ENCODE measurements at places on chromosomes 5 and 9. TPM values are rescaled to one million over a fixed set of nuclear protein-coding genes. Genes with fewer than 3 reads are reported as not detected.

SHC3 gene
- total RNA-seq: not detected

PCDHA9 gene
- not detected for total RNA-seq

IL7R gene
- 891 TPM for total RNA-seq

DNA sequence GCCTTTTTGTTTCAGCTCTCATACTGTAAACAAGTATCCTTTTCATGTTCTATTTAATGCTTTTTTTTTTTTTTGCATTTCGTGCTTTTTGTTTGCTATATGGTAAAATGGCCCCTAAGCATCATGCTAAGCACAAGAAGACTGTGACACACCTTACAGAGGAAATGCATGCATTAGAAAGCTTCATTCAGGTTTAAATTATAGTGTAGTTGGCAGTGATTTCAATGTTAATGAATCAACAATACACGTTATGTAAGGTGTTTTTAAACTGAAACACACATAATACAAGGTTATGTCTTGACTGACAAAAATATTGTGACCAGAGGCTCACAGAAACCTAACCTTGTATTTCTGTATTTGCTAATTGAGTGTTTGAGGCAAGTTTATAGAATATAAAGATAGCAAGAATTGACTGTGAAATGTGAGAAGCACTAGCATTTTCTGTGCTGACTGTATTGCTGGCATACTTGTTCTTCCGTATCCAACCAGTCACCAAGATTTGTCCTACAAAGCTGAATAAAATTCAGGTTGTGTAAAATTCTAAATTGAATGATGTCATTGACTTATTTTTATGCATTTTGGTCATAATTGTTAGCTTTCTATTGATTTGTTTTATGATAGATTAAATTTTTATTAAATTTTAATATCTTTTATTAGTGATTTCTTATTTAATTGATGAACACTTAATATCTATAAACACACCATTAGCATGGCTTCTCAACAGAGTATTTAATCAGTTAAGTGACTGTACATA, 4.1 kb downstream of the CFAP95 start:
- no peak overlapping the region for H3K27ac ChIP-seq
- peaks cover 20% of the 10 kb centered on the region for H3K36me3 ChIP-seq
- peaks cover 2% of the 10 kb centered on the region for H3K27me3 ChIP-seq

GRCh38 chr5:75617736-75618352, 6.6 kb downstream of the ANKDD1B start:
- H3K4me3 ChIP-seq: no peak overlapping the region
- H3K4me1 ChIP-seq: no peaks in the 10 kb centered on the region
- H3K27ac ChIP-seq: no peak overlapping the region
- no peaks in the 10 kb centered on the region for H3K36me3 ChIP-seq

DNA sequence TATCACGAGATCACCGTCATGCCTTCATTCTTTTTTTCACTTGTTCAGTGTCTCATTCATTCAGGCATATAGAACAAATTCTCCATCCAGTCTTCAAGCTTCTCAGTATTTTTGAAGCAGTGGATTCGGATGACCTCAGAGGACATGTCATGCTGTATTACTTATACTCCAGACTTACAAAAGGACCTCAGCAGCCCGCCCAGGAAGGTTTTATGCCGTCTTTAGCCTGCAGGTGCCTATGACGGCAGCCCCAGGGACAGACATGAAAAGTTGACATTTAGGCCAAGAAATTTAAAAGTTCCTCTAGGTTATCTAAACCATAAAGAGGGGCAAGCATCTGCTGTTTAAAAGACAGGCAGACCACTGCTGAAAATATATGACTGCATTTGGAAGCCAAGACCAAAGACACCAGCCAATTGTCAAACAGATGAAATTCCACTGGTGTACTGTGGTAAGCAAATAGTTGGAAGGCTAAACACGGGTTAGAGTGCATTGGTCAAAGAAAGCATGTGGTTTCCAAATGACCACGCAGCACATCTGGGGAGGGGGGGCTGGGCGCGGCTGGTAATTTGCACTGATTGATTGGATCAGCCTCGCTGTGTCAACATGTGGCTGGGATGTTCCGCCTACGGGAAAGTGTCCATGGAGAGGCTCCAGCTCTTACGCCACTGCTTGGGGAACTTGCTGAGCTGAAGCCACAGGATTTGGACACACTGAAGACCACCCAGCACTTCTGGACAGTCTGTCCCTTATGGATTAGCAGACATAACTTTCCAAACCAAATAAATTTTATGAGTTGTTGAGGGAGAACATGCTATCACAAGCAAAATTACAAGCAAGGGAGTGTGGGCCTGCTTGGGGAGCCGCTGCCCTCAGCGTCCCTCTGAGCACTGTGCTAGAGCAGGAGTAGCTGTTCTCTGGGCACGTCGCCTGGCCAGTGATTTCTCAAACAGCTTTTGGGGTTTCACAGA, 173.6 kb downstream of the FANCC start:
- no peaks in the 10 kb centered on the region for H3K27me3 ChIP-seq
- no peak for DNase-seq
- H3K27ac ChIP-seq: no peak overlapping the region
- no peak overlapping the region for H3K4me3 ChIP-seq
- peaks cover 5% of the 10 kb centered on the region for H3K36me3 ChIP-seq

DNA sequence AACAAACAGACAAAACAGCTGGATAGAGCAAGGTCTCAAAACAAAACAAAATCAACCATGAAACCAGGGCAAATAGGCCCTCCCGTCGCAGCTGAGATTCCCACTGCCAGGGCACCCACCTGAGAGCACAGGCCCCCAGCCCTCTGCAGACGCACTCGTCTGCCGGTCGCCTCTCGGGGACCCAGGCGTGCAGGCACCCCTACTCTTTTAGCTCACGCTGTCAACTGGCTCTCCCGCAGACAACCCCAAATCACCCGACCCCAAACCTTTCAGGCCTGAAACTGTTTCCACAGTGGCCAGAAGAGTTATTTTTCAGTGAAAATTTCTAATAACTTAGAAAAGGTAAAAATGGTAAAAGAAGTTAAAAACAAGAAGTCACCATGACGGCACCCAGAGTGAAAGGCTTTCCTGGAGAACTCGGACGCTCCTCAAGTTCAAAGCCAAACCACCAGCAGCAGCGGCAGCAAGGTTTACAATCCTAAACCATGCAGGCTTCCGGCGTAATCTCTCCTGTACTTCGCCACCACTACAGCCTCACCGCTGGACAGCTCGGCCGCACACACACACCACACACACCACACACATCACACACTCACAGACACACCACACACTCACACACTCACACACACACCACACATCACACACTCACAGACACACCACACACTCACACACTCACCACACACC, 1.9 kb upstream of the UBE2QL1 start:
- no peak overlapping the region for H3K4me3 ChIP-seq
- no peak overlapping the region for H3K27ac ChIP-seq
- no peak for DNase-seq
- H3K36me3 ChIP-seq: peaks cover 2% of the 10 kb centered on the region
- H3K4me1 ChIP-seq: peaks cover 4% of the 10 kb centered on the region

- DNase-seq: no peak
- no peaks in the 10 kb centered on the region for H3K27me3 ChIP-seq
- no peaks in the 10 kb centered on the region for H3K36me3 ChIP-seq
- H3K4me1 ChIP-seq: no peaks in the 10 kb centered on the region
Measured at GRCh38 chr5:116514421-116514970, 60.1 kb downstream of the SEMA6A start.

Data from activated naive CD8-positive, alpha-beta T cell treated with anti-CD3 and anti-CD28 coated beads, Interleukin-2, amount 10 ng/mL, durations not matched to agents 7 days and 5 days (primary cell).